ENCODE measurements at places on chromosomes 5 and 9.

- DNase-seq = no peak
Measured at GRCh38 chr9:15711931-15712330, 159.1 kb downstream of the CCDC171 start.

DNA sequence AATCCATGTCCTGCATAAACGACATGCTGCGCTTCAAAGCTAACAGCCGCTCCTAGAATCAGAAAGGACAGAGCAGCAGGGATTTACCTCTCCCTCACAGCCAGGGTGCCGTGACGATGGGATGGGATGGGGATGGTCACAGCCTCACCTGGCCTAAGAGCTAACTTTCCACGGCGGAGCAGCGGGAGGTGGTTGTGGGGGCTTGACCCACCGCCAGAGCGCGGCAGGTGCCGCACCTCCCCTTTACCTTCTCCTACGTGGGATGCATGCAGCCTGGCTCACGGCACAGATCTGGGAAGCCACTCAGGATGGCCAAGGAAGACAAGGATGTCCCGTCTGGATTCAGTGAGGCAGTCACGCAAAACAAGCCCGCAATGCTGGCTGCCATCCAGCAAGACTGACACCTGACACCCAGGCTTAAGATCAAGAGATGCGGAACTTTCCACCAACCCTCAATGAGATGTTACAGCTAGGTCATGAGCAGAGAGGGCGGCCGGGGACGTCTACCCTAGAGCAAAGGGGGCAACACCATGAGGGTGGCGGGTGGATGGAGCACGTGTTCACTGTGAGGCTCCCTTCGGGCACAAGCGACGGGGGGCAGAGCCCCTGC lies 5.8 kb downstream of the BRD9 start:
- DNase-seq = no peak

GRCh38 chr5:54876976-54877375 lies 108.4 kb downstream of the ESM1 start:
- no peak for DNase-seq

- no peak for DNase-seq
Measured at GRCh38 chr5:155461304-155461703, 447.7 kb downstream of the KIF4B start.

DNA sequence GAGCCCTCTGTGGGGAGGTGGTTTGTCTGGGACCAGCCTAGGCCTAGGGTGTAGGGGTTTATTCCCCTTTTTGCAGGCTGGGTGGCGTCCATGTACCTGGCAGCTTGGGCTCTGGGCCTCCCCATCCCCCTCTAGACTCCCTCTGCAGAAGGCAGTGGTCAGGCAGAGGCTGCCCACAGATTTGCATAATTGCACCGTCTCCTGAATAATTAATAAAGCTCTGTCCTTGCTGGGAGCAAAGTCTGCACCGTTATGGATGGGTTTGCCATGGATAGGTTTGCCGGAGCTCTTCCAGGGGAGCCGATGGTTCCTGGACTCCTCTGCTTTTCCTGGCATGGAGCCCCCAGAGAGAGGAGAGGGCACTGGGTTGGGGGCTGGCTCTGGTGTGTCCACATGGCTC lies 60.4 kb downstream of the DAB2IP start:
- DNase-seq = no peak

- no peak for DNase-seq
Measured at GRCh38 chr5:91638010-91638409, 254.9 kb upstream of the ARRDC3 start.
